Upper lobe of left lung (tissue), 6 donors: ENCODE measurements at places on chromosomes 12 and 14.

DNA sequence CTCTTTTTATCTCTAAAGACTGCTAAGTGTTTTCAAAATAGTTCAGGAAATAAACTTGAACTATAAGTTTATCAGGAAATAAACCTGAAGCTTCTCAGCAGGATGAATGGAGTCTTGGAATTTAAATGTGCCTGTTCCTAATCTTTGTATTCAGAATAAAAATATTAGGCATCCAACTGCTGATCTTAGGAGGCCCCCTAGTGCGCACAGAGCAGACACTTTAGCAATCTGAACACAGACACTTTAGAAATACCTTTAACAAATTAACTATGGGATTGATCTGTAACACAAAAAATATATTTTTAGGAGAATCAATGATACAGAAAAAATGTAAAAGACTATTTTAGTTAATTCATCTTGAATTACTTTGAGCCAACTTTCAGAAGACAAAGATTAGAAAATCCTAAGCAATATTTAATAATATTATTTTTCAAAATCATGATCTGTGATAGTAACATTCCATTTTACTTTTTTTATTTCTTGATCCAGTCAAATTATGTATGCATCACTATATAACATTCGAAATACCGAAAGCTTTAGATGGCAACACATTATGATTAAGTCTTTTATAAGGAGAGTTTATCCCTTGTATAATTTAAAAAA lies 80.9 kb downstream of the SLC41A2 start:
- DNase-seq, result peak; percentile 23

- peak; percentile 37 for DNase-seq
Observed at GRCh38 chr12:2283916-2284315, 231.1 kb downstream of the CACNA1C start.

DNA sequence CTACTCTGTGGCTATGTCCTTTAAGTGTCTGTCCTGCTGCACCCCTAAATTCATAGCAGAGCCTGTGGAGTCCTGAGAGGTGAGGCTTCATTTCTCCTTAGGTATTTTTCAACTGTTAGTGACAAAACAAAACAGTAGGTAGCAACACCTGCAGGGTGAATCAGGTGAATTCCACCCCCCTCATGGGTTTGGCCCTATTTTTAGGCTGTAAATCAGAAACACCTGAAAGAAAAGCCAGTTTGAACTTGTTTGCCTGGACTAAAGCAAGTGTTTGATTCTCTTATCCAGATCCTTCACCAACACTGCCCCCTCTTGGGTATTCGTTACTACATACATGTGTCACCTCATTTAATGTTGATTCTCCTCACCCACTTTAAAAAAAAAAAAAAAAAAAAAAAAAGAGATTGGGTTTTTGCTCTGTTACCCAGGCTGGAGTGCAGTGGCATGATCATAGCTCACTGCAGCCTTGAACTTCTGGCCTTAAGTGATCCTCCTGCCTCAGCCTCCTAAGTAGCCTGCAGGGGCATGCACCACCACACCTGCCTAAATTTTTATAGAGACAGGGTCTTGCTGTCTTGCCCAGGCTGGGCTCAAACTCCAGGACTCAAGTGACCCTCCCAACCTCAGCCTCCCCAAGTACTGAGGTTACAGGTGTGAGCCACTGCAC lies 10.3 kb downstream of the TBPL2 start:
- no peak for DNase-seq

- DNase-seq, result no peak
Observed at GRCh38 chr14:99938896-99939295, 126.3 kb upstream of the EVL start.

GRCh38 chr14:20904393-20905029 lies 13.3 kb downstream of the RNASE3 start:
- DNase-seq, result peak; percentile 39

DNA sequence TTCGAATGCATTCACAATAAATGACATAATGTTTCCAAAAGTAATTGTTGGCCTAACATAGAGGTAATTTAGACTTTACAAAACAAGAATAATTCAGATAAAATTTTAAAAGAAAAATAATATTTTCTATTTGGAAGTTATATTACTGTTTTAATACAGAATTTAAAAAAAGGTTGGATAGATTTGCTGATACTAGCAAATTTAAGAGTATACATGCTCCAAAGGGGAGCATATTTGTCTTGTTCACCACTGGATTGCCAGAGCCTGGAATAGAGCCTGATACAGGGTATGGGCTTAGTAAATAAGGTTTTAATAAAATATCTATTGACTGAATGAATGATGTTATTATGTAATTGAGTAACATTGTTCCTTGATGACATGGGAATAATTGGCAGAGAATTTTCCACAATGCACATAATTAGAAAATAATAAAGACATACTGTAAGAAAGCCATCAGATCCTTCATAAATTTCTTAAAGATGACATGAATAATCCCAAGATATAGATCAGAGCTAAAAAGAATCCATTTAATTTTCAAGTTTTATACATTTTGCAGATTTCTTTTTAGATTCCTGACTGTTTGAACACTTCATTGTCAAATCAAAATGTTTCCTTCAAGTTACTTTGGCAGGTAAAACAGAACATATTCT lies 305.3 kb downstream of the SLC6A15 start:
- DNase-seq, result no peak

DNA sequence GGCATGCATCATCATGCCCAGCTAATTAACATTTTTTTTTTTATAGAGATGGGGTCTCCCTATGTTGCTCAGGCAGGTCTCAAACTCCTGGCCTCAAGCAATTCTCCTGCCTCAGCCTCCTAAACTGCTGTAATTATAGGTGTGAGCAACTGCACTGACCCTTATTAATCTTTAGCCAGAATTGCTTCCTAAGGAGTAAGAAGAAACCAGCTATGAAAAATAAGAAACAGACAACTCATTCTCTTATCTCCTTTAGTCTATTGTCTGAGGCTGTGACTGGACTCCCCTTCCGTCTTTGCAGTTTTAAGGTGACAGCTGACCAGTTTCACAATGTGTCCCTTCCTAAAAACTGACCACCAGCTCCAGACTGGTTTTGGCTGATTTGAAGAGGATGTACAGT lies 52.4 kb downstream of the EMP1 start:
- no peak for DNase-seq

GRCh38 chr14:77542421-77543239 lies 44.0 kb upstream of the ISM2 start:
- no peak for DNase-seq

- peak; percentile 48 for DNase-seq
Observed at GRCh38 chr12:31897781-31898503, 61.3 kb upstream of the RESF1 start.

- peak; percentile 63 for DNase-seq
Observed at GRCh38 chr14:64337888-64338615, 43.9 kb upstream of the ESR2 start.

GRCh38 chr12:68623984-68624383 lies 13.3 kb downstream of the RAP1B start:
- no peak for DNase-seq

- no peak for DNase-seq
Observed at GRCh38 chr12:74317078-74317601, 220.5 kb upstream of the ATXN7L3B start.

GRCh38 chr12:106273491-106273890 lies 25.7 kb upstream of the CKAP4 start:
- no peak for DNase-seq

DNA sequence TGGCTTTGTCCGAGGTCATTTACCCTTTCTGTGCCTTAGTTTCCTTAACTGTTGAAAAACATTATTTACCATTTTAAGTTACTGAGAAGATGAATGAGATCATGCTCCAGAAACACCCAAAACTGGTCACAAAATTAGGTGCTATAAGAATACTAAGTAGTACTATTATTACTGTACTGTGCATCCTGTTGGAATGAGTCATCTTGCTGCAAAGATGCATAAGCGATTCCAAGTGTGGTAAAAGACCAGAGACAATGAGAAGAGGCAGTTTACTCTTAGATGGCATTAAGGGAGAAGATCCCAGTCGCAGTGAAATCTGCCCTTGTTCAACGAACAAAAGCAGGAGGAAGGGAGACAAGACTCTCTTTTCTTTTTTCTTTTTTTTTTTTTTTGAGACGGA lies 4.2 kb upstream of the PLEKHA5 start:
- no peak for DNase-seq

DNA sequence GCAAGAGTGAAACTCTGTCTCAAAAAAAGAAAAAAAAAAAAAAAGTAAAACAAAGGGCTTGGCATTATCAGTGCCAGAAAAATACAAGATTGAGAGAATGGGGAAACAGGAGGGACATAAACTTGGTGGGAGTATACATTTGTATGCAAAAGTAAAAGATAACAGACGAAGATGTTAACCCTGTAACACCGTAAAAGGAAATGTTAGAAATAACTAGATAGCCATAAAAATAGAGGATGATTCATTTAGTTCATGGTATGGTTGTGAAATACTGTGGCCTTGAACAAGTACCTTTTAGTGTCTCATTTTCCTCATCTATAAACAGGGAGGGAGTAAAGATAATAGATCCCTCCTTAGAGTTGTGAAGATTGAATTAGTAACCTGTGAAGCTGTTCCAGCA lies 33.3 kb downstream of the ATP2A2 start:
- no peak for DNase-seq

DNA sequence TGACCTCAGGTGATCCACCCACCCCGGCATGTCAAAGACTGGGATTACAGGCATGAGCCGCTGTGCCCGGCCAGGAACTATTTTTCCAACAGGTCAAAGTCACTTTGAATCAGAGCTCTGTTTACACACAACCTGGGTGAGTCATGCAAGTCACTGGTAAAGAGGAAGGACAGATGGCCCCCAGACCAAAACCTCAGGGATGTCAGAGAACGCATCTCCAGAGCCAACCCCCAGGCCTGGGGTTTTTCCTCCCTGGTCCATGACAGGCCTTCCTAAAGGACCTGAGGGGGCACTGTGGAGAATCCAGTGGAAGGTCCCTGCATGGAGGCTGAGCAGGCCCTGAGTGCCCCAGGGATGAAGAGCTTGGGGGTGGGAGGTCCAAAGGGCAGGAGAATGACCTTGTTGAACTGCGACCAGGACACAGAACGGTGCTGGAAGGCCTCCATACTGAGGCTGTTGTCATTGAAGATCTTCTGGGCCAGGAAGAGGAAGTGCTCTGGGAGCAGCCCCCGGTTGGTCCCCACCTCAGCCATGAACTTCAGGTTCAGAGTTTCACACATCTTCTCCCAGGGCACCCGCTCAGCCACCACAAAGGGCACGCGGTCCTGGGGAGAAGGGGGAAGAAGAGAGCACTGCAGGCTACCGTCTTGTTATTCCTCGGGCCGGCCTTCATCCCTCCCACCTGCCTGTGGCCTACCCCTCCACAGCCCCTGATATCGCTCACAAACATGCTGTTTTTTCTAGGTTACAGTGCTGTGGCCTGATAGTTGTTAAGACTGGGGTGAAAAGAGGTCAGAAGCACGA lies 9.1 kb downstream of the STAT6 start:
- no peak for DNase-seq

DNA sequence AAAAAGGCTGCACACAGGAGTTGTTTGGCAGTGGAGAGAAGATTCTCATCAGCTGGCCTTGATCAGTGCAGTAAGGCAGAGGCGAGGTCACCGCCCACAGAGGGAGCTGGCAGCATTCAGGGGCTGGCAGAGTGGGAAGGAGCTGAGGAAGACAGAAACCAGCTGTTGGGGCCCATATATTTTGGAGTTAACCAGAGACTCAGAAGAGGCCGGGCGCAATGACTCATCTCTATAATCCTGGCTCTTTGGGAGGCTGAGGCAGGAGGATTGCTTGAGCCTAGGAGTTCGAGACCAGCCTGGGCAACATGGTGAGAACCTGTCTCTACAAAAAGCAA lies 17.7 kb downstream of the SMCO2 start:
- peak; percentile 26 for DNase-seq

DNA sequence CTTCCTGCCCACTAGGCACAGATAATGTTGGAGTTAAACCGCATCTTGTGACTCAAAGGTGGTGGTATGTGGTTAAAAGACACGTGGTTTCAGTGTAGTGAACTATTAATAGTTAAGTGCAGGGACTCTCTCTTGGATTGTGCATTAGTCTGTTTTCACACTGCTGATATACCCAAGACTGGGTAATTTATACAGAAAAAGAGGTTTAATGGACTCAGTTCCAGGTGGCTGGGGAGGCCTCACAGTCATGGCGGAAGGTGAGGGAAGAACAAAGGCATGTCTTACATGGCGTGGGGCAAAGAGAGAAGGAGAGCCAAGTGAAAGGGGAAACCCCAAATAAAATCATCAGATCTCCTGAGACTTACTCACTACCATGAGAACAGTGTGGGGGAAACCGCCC lies 362.3 kb downstream of the GLT1D1 start:
- no peak for DNase-seq

DNA sequence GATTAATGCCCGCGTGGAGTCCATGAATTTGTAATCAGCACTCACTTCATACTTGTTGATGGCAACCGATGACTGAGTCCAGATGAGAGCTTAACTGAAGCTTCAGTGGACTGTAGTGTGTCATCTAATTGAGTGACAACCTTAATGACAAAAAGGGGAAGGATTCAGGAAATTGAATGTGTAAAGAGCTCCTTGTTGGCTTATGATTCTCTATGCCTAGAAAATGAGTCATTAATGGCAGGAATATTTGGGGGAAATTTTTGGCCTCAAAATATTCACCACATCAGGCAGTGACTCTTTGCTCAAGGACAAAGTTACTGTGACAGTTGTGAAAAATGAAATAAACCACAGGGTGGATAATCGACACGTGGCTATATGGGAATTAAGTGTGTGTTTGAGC lies 55.3 kb upstream of the STON2 start:
- no peak for DNase-seq

DNA sequence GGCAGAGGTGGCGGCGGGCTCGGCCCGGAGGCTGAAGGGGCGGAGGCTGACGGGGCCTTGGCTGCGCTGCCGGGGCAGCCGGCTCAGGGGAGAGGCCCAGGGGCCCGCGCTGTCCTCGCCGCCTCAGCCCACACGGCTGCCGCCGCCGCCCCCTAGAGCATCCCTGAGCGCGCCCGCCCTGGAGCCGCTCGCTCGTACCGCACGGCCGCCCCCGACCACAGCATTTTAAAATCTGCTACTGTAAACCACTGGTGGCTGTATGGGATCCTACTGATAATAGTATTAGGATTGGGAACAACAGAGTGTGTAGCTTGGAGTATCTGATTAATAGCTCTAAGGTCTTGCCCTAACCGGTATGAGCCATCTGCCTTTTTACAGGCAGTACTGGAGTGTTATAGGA lies 22.2 kb upstream of the EDDM3A start:
- peak; percentile 82 for DNase-seq

- DNase-seq, result no peak
Observed at GRCh38 chr14:97704316-97704885, 907.2 kb downstream of the VRK1 start.

- DNase-seq, result no peak
Observed at GRCh38 chr12:5094986-5095385, 51.3 kb downstream of the KCNA5 start.

DNA sequence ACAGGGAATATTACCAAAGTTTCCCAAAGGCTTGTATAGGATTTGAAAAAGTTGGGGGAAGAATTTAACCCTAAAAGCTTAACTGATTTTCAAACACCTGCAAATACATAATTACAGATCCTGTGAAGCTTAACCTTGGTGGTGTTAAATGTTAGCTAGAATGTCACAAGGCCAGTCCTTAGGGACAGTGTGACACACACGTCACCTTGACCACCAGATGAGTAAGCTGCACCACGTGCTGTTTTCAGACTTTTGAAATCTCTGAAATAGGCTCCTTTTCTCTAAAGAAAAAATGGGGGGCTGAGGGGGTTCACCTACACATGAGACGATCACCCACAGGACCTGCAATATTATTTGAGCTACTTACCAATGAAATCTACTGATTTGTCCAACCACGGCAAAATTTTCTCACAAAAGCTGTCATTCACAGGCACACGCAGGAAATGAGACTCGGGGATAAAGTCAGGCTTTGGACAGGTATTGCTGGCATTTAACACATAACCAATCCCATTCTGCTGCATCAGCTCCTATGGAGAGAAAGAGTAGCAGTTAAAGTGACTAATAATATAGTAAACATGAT lies 75.9 kb downstream of the DUSP16 start:
- no peak for DNase-seq
